ENCODE measurements at places on chromosomes 5 and 9.

DNA sequence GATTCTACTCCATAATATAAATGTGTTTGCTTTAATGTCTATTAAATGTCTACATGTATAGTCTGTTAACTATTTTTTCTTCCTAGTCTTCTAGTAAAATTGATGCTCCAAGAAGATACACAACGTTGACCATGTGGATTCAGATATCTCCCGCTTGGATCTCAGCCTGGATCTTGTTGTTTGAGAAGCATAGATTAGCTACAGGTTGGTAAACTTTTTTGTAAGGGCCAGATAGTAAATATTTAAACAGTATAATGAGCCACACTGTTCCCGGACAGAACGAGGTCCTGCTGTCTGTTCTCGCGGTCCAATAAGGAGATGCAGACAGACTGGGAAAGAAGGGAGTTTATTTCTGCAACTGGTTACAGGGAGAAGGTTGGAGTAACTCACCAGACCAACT is 86.2 kb upstream of the IL12B start:
- no peak for DNase-seq

DNA sequence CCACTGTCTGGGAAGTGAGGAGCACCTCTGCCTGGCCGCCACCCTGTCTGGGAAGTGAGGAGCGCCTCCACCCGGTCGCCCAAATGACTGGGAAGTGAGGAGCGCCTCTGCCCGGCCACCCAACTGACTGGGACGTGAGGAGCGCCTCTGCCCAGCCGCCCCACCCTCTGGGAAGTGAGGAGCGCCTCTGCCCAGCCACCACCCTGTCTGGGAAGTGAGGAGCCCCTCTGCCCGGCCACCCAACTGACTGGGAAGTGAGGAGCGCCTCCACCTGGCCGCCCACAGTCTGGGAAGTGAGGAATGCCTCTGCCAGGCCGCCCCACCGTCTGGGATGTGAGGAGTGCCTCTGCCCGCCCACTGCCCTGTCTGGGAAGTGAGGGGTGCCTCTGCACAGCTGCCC is 32.9 kb downstream of the SAXO1 start:
- no peak for DNase-seq

- DNase-seq = no peak
Measured at GRCh38 chr5:117107859-117108258, 533.2 kb upstream of the SEMA6A start.

GRCh38 chr9:129481424-129481809 is 139.5 kb downstream of the C9orf50 start:
- DNase-seq = no peak

GRCh38 chr5:100165309-100165708 is 369.9 kb upstream of the FAM174A start:
- no peak for DNase-seq

- no peak for DNase-seq
Measured at GRCh38 chr5:14777932-14778791, 93.4 kb downstream of the ANKH start.

- no peak for DNase-seq
Measured at GRCh38 chr5:178357121-178357521, 124.5 kb upstream of the PHYKPL start.

GRCh38 chr5:154962494-154962893 is 21.6 kb downstream of the MRPL22 start:
- no peak for DNase-seq

DNA sequence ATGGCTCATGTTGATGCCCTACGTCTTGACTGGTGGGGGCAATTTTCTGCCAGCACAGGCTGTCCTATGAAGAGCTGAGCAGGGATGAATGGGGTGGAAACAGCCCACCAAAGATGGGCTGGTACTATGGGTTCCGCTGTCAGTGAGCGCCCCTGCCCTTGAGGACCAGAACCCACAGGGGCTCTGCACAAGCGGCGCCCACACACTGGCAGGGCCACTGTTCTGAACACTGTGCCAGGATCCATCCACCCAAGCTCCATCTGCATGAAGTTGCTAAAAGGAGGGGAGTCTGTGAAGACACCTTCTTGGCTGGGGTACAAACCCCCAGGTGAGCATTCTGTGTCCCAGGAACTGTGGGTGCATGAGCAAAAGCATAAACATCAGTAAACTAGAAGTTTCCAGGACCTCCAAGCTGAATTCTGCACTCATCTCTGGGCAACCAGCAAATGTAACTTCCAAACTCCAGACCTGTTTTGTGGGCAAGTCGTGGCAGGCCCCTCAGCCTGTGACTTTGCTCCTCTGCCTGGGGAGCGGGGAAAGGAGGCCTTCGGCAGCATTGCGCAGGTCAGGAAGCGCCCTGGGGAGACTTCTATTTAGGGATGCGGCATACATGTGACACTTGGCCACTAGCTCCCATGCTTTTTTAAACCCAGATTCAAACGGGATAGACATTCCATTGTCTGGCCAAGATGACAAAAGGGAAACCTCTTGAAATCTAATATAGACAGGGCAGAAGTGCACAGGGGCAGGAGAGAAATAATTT is 48.9 kb downstream of the PTPN3 start:
- no peak for DNase-seq

DNA sequence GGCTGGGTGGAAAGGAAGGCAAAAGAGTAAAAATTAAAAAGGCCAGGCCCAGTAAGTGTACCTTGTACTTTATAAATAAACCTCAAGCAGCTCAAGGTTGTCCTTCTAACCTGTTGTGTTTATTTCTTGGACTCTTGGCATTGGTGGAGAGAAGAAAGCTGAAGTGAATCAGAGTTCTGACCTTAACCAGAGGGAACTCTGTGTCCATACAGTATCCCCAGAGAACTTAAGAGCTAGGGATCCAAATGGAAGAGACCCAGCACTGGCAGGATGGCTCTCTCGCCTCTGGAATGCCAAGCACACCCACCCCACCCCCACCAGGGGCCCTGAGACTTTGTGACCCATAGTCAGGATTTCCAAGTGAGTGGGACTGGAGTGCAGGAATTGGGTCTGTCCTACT is 14.2 kb downstream of the NUDT2 start:
- DNase-seq = no peak

- no peak for DNase-seq
Measured at GRCh38 chr5:176644878-176645670, 2.2 kb upstream of the TSPAN17 start.

DNA sequence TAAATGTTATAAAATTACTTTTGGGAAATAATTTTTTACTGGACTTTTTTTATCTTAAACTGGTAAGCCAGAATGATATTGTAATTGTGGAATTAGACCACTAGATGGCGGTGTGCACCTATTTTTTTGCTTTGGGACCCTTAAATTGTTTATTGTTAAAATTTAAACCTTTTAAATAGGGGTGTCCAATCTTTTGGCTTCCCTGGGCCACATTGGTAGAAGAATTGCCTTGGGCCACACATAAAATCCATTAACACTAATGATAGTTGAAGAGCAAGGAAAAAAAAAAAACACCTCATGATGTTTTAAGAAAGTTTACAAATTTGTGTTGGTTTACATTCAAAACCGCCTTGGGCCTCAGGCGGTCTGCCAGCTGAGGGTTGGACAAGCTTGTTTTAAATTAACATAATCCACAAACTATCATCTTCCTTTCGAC is 28.4 kb upstream of the GADD45G start:
- DNase-seq = no peak

GRCh38 chr5:11903121-11903613 is 1.1 kb downstream of the CTNND2 start:
- no peak for DNase-seq

GRCh38 chr5:6490693-6491092 is 42.0 kb downstream of the UBE2QL1 start:
- no peak for DNase-seq

- no peak for DNase-seq
Measured at GRCh38 chr9:18741945-18742344, 268.0 kb downstream of the ADAMTSL1 start.

DNA sequence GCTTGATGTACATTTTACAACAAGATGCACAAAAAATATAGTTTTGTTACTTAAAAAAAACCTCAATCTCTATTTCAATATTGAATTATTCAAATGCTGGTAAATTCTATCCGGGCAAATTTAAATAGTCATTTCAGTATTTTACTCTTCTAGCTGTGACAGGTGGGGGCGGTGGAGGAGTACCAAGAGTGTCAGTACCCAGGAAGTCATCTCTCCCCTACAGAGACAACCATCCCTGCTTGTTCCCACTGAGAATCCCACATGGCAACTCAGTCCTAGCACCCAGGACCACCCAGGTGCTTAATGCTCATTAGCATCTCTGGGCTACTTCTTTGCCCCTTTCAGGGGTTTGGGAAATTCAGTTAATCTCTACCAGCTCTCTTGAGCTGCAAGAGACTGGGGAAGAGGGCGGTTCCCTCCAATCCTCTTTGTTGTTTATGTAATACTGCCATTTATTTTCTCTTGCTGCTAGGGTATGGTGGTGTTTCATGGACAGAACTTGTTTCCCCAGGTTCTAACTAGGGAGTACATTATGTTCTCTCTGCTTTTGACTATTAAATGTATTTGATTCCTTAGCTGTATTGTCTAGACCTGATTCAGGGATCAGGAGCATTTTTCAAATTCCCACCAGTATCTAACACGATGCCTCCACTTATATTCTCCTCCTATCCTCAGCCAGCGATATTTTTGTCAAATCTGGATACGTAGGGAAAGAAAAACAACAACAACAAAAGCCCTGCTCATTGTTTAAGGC is 122.5 kb downstream of the CDH18 start:
- no peak for DNase-seq

GRCh38 chr9:97978371-97979130 is 4.6 kb upstream of the ANP32B start:
- DNase-seq = no peak

DNA sequence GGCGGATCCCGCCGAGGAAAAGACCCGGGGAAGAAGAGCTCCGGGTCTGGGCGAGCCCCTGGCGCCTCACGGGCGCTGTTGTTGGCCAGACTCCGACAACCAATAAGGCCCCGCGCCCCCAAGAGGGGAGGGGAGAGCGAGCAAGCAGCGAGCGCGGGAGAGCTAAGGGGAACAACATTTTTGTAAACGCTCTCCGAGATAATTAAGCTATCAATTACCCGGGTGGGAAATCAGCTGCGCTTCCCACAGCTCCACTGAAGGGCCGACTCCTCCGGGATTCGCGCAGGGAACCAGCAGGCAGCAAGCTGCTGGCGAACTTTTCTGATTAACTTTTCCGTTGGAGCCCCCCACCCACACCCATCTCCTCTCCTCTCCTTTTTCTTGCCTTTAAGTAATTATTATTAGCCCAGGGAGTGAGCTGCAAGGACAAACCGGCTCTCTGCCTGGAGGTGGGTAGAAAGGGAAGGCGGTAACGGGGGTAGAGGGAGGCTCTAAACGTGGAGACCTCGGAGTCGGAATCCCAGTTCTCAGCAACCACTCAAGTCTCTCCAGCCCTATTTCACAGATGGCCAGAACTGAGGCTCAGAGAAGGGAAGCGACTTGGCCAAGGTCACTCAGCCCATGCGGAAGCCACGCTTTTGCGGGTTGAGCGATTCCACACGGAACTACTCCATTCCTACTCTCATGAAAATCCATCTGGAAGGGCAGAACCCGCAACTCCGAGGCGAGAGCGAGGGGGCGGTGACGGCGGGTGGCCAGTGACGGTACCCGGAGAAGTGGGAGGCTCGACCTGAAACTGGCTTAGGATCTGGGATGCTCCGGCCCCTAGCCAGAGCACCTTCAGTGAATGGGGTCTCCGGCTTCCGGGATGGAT is 1.3 kb downstream of the ASTN2 start:
- no peak for DNase-seq

DNA sequence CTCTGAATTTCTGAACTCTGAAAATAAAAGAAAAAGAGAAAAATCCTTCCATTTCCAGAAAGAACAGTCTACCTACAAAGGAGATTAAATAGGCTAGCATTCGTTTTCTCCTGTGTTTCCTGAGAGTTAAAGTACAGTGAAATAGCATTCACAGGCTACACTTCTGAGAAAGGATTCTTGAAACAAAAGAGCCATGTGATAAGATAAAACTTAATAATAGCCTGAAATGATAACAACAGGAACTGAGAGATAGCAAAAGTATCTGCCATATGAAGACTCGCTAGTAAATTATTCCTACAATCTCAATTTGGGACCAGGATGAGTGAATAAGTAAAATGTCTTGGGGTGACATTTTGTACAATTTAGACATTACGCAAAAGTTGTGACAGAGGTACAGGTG is 62.4 kb downstream of the FBN2 start:
- DNase-seq = no peak

GRCh38 chr5:40879163-40879942 is 29.9 kb upstream of the C7 start:
- DNase-seq = no peak

DNA sequence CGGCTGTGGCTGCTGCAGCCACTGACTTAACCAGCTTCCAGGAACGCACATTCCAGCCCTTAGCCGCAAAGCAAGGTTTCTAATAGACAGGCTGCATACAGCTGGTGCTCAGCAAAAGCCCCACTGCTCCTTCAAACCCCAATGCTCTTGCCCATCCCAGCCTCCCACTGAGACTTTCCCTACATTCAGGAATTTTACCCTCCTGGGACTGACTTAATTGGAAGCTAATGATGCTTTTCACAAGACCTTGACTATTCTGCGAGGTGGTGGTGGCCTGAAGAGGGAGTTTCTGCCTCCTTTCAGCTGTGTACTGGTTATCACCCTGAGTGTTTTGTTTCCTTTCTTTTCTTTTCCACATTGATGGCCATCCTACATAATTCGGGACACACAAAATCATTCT is 164.9 kb upstream of the IRX1 start:
- no peak for DNase-seq

- DNase-seq = no peak
Measured at GRCh38 chr5:62283005-62283404, 23.0 kb upstream of the KIF2A start.

DNA sequence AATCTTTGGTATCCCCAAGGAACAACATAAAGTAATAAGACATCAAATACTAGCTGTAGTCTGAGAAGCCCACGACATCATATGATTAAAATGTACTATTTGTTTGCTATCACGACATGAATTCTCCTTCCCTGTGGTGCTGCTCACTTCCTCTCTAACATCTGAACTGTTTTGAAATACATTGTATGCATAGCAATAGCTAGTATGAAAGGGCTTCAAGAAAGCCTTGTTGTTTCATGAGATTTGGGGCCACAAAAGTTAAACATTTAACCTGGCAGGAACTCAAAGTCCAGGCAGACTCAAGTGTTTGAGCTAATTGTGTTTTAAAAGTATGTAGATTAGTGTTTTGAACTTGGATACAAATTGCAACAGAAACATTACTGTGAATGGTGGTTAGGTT is 237.4 kb upstream of the PTGER4 start:
- no peak for DNase-seq

- no peak for DNase-seq
Measured at GRCh38 chr9:84189904-84190303, 150.7 kb downstream of the SLC28A3 start.
